Cardiac muscle cell (in vitro differentiated cells and primary cell): ENCODE measurements at places on chromosomes 11 and 22. TPM values are rescaled to one million over a fixed set of nuclear protein-coding genes. Genes with fewer than 3 reads are reported as not detected.

WNT7B gene
- total RNA-seq, result not detected in 2 replicates

CCDC89 gene
- 0.21 and 0.45 TPM in 2 replicates for total RNA-seq

POU2AF2 gene
- total RNA-seq, result not detected in 2 replicates

SCARF2 gene
- total RNA-seq, result 42.0 and 66.1 TPM in 2 replicates

WNT11 gene
- total RNA-seq, result 107 and 114 TPM in 2 replicates

GRCh38 chr11:27391331-27392015, 28.5 kb upstream of the CCDC34 start:
- no peak for DNase-seq

DNA sequence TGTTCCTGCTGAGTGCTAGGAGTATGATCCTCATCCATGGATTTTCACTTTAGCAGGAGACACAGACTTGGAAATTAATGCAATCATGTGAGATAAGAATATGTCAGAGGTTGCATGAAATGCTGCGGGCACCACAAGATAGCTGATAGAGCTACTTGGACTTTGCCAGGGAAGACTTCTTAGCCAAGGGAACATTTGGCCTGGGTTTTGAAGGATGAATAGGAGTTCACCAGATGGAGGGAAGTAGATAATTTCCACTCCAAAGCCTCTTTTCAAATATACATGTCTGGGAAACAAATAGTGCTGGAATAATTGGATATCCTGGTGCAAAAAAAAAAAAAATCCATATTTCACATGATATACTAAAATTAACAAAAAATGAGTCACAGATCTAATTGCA, 44.2 kb downstream of the MYO18B start:
- no peak for DNase-seq
